Activated T-cell treated with anti-CD3 and anti-CD28 coated beads, Interleukin-2, amount 50 U/mL, for 1 hour (primary cell): ENCODE measurements at places on chromosomes 16 and 17.
A peak's percentile ranks its signal among the peaks of the same experiment; 100 is the strongest.

DNA sequence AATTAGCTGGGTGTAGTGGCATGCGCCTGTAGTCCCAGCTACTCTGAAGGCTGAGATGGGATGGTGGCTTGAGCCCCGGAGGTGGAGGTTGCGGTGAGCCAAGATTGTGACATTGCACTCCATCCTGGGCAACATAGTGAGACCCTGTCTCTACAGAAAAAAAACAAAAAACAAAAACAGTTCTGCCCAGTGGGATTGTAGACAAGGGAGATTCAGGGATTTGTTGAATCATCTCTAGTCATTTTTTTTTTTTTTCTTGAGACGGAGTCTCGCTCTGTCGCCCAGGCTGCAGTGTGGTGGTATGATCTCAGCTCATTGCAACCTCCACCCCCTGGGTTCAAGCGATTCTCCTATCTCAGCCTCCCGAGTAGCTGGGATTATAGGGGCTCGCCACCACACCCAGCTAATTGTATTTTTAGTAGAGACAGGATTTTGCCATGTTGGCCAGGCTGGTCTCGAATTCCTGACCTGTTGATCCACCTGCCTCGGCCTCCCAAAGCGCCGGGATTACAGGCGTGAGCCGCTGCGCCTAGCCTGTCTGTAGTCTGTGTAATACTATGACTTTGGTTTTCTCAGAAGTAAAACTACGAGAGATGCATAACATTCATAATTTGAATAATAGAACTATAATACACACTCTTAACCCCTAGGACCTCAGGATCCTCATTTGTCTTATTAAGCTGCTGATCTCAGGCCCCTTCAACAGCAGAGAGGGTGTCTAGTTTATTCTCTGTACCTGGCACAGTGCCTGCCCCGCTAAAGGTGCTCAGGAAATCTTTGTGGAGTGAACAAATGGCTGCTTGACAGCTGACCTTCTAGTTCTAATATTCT is 1.4 kb downstream of the TEN1 start:
- DNase-seq: no peak

GRCh38 chr16:51556694-51557340 is 405.7 kb upstream of the SALL1 start:
- DNase-seq: no peak

DNA sequence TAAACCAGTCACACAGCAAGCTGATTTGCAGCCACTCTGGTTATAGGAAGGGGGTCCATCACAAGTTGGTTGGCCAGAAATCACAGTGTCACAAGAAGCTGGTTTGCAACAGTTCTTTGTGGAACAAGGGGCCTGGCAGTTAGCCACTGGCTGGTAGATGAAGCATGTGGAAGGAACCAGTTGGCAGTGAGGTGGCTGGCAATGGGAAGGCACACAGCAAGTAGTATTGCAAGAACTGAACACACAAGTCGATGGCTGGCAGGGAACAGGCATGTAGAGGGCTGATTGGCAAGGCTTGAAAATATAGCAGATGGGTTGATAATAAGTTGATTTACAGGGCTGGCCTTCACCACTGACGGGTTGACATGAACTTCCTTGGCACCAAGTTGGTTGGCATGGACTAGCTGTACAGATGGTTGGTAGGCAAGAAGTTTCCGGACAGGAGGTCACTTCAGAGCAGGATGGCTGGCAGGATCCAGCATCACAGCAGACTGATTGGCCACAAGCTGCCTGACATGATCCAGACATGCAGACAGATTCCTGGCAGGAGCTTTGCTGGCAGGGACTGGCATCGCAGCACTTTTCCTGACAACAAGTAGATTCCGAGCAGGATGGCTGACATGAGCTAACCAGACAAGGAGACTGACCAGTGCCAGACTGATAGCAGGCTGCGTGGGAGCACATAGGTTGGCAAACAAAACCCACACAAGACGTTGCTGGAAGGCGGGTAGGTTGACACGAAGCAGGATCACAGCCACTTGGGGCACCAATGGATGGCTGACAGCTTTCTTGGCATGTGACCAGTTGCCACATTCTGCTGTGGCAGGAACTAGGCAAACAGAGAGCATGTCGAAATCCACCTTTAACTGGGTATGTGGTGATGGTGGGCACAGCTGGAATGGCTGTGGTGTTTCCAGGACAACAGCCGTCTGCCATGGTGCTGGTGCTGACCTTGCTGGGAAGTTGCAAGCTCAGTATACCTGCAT is at the start of gene KRTAP29-1:
Gene KRTAP29-1, minus strand, starts transcription at position 936 of the 986 bp plus-strand sequence. Its CDS starts 0 bp downstream, at position 936.
- no peak for DNase-seq

- no peak for DNase-seq
Measured at GRCh38 chr16:56944954-56945839, 13.3 kb downstream of the HERPUD1 start.

- no peak for DNase-seq
Measured at GRCh38 chr16:4381935-4382794, 10.5 kb downstream of the VASN start.

DNA sequence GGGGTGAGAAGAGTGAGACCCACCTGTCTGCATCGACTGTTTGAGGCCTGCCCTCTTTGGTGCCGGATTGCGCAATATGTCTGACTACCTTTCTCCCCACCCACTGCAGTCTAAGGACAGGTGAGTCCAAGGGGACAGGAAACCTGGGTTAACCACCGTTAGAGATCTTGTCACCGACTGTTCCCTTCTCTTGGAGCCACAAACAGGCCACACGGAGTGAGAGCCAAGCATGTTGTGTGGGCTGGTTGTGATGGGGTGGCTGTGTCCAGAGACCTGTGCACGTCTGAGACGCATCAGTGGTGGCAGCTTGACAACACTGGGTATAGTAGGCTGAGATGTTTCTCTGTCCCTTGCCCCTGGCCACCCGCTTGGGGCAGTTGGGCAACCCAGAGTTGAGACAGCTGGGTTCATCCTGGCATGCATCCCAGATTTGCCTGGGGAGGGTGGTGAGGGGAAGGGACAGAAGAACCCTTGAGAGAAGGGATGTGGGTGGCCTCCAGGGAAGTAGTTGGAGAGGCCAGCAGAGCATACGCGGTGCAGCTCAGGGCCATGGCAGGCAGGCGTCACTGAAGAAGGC is 21.4 kb downstream of the MPRIP start:
- no peak for DNase-seq

GRCh38 chr17:49101054-49101534 is 31.5 kb upstream of the B4GALNT2 start:
- no peak for DNase-seq

GRCh38 chr16:85461022-85461813 is 151.9 kb upstream of the GSE1 start:
- DNase-seq: no peak

- no peak for DNase-seq
Measured at GRCh38 chr16:85829751-85830445, 30.4 kb downstream of the COX4I1 start.

GRCh38 chr17:55212880-55213279 is 51.9 kb upstream of the HLF start:
- DNase-seq: no peak

- no peak for DNase-seq
Measured at GRCh38 chr16:89287777-89288576, 70.5 kb downstream of the ZNF778 start.

- DNase-seq: no peak
Measured at GRCh38 chr17:42674755-42675347, 1.9 kb downstream of the PLEKHH3 start.

- DNase-seq: no peak
Measured at GRCh38 chr16:64440421-64440831, 681.4 kb downstream of the CDH11 start.

- no peak for DNase-seq
Measured at GRCh38 chr16:68284847-68285246, 20.5 kb downstream of the SLC7A6 start.

- no peak for DNase-seq
Measured at GRCh38 chr16:73616770-73617169, 568.8 kb upstream of the ZFHX3 start.

DNA sequence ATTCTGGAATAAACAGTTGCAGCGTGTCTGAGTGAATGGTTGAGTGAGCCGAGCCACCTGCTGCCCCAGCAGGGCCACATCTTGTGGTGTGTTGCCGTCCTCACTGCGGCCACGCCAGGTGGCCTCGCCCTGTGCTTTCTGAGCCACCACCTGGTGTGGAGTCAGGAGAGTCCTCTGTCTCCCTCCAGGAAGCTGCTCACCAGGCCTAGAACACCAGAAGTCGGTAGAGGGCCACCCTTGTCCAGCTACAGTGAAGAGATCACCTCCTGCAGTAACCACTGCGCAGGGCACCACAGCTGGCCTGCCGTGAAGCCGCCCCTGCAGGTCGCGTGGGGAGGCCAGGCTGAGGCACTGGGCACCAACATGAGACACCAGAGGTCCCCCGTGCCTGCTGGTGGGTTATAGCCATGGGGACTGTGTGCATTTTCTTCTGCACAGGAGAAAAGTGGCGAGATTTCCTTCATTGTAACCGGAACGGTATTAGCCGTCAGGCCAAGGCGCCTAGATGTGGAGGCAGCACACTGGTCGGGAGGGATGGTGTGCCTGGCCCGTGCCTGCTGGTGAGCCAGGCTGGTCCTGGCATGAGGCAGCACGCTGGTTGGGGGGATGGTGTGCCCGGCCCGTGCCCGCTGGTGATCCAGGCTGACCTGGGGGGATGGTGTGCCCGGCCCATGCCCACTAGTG is 28.9 kb upstream of the FOXK2 start:
- no peak for DNase-seq

- no peak for DNase-seq
Measured at GRCh38 chr17:45908460-45908859, 14.1 kb downstream of the MAPT start.

- DNase-seq: peak; percentile 84
Measured at GRCh38 chr16:89216315-89217137, 977 bp upstream of the ZNF778 start.

DNA sequence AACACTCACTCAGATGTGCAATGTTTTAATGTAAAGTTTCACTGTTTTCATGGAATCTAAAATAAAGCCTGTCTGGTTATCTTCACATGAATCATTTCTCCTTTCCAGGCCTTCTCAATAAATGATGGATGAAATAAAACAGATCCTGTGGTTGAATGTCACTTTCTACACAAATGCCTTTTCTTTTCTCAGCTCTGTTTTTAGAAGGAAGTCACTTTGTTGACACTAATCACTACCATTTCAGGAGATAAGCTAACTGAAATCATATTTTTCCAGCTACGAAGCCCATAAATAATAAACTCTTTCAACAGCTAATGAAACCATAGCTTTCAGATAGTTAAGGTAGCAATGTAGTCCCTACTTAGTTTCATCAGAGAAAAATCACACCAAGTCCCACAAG is 17.9 kb downstream of the NME2 start:
- no peak for DNase-seq

GRCh38 chr17:62898239-62898864 is 67.7 kb upstream of the TANC2 start:
- DNase-seq: no peak

DNA sequence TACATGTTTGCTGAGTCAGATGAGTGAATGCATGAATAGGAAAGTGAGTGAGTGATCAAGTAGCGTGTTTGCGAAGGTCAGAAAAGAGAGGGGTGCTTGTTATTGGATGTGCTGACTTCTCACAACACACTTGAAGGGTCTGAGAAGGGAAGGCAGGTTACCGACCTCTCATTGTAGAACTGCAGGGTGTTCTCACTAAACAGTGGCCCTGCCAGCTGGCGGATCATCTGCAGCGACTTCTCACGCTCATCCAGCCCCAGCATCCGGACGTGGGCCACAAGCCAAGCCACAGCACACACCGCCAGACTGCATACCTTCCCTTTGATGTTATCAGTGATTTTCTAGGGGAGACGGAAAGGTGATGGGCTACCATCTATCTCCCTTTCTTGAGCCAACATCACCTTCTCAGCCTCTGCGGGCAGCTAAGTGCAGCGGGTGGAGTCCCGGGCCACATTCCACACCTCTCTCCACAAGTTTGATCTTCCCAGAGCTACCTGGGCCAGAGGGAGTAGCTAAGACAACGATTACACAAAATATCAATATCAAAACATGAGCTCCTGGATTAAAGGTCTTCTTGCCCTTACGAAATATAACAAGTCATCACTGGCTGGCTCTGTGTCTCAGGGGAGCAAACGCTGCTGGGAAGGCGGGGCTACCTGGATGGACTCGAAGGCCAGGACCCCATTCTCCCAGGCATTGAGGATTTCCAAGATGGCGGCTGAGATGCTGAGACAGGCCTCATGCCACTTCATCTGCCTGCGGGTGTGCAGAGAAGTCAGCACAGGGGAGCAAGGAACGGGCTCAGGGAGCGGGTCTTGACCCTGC is 11.0 kb downstream of the CSF3 start:
- peak; percentile 50 for DNase-seq

GRCh38 chr16:88734361-88734728 is 28.0 kb downstream of the CTU2 start:
- DNase-seq: no peak

DNA sequence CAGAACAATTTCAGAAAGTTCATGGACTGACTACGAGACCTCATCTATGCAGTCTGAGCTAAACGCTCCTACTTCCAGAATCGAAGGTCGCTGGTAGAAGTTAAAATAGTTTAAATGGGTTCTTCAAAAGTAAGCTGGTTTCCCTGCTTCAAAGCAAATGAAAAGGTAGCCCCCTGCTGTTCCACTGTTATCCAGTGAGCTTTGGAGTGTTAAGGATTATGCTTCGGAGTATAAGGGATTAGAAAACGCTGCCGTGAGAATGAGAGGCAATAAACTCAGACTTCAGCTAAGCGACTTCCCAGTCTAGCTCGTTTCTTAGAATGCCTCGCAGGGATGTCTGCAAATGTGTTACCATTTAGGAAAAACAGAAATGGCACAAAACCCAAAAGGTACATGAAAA is 12.4 kb downstream of the MLYCD start:
- DNase-seq: no peak

GRCh38 chr17:49555495-49556222 is 20.0 kb upstream of the NXPH3 start:
- DNase-seq: no peak

- DNase-seq: no peak
Measured at GRCh38 chr17:48477221-48477620, 47.2 kb upstream of the SKAP1 start.

GRCh38 chr17:49494986-49495841 is at the start of gene NGFR:
TSS of gene NGFR (plus strand) at chr17:49495293. CDS start at chr17:49495418, 125 bp downstream.
- DNase-seq: peak; percentile 70

GRCh38 chr17:74126179-74126900 is 77.1 kb upstream of the RPL38 start:
- DNase-seq: no peak

DNA sequence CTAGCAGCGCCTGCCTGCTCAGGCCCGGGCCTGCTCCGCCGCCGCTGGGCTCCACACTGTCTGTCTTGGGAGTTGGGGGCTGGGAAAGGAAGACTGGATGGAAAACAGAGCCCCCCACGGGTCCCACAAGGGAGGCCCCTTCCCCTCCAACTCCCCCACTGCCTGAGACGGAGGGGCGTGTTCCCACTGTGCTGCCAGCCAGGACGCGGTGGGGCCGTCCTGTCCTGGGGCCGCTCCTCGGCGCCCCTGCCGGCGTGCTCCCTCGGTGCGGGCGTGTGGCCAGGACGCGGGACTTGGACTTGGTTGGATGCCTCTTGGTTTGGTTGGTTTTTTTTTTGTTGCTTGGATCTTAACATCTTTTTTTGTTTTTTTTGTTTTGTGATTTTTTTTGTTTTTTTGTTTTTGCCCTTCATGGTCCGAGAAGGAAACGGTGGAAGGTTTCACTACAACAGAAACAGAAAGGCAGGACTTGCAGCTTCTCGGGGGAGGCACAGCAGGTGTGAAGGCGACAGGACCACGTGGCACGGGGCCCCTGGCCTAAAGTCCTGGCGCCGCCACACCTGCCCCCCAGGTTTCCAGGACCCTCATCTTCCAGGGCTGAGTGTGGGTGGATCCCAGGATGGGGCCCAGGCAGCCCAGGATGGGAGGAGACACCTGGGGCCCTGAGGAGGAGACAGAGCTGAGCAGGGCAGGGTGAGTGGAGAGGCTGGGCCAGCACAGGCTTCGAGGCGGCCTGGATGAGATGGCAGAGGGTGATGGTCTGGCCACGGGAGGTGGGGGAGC is 16.0 kb downstream of the ENGASE start:
- DNase-seq: no peak

GRCh38 chr17:3556916-3557767 is 470 bp downstream of the TRPV3 start:
- DNase-seq: no peak
